ENCODE measurements at places on chromosomes 13 and 19.

GRCh38 chr13:44393391-44393790, 19.8 kb downstream of the SERP2 start:
- DNase-seq, result no peak

- DNase-seq, result no peak
Measured at GRCh38 chr13:75422028-75422427, 59.9 kb downstream of the TBC1D4 start.

DNA sequence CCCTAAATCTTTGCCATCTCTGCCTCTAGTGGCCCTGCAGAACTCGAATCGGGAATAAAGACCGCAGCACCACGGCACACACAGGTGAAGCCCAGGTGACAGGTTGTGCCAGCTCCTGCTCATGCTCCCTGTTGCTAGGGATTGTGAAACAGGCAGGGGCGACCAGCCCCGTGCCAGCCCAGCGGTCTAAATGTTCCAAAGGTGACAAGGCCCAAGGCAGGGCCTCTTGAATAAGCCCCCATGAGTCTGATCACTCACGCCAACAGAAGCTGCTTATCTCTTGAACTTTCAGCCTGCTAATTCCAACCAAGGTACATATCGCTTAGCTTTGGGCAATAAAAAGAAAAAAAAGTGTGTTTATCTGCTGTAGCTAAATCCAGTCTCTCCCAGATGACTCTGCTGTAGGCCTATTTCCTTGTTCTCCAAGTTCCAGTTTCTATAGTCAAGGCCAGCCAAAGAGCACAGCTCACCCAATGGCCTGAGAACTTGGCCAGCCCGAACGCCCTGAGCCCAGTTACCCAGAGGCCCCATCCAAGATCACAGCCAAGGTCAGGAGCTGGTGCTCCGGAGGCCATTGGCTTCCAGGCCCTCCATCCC, 191.1 kb upstream of the GPR12 start:
- DNase-seq, result peak; percentile 19

- no peak for DNase-seq
Measured at GRCh38 chr13:98540476-98540875, 36.4 kb downstream of the STK24 start.

- DNase-seq, result no peak
Measured at GRCh38 chr13:95432141-95432540, 120.4 kb upstream of the CLDN10 start.
